ENCODE measurements at places on chromosomes 6 and 20.

DNA sequence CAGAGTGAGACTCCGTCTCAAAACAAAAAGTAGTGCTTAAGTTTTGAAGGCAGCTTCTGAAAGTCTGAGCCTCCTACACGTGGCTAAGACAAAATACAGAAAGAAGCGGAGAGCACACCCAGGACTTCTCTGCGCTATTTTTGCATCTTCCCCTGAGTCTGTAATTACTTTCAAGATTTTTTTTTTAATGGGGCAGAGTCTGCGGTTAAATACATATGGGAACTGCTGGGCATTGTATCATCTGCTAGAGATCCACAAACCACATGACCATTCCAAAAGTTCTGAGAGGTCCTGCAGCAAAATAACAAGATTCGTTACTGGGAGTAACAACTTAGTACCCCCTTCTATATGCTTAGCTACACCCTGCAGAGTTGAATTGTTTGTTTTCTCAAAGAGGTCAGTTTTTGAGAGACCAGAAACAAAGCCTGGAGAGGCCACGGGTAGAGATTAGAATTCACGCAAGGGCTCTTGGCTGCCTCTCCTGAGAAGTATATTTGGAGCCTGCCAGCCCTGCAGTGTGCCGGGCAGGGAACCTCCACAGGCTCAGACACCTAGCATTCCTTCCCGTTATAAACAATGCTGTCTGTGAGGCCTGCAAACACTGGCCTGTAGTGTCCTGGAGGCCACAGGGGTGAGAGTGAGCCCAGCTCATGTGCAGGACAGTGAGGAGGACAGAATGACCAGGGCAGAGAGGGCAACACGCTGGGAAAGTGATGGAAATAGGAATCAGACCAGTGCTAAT, 48.2 kb upstream of the FAM50B start:
- DNase-seq, result no peak

GRCh38 chr20:60144974-60145527, 186.8 kb downstream of the CDH26 start:
- no peak for DNase-seq

- DNase-seq, result no peak
Measured at GRCh38 chr6:91088976-91089375, 502.1 kb upstream of the MAP3K7 start.

GRCh38 chr6:41072836-41073202, at the start of gene NFYA:
NFYA (plus strand) TSS chr6:41072974; CDS start chr6:41079090, 6,116 bp downstream.
- DNase-seq, result no peak

DNA sequence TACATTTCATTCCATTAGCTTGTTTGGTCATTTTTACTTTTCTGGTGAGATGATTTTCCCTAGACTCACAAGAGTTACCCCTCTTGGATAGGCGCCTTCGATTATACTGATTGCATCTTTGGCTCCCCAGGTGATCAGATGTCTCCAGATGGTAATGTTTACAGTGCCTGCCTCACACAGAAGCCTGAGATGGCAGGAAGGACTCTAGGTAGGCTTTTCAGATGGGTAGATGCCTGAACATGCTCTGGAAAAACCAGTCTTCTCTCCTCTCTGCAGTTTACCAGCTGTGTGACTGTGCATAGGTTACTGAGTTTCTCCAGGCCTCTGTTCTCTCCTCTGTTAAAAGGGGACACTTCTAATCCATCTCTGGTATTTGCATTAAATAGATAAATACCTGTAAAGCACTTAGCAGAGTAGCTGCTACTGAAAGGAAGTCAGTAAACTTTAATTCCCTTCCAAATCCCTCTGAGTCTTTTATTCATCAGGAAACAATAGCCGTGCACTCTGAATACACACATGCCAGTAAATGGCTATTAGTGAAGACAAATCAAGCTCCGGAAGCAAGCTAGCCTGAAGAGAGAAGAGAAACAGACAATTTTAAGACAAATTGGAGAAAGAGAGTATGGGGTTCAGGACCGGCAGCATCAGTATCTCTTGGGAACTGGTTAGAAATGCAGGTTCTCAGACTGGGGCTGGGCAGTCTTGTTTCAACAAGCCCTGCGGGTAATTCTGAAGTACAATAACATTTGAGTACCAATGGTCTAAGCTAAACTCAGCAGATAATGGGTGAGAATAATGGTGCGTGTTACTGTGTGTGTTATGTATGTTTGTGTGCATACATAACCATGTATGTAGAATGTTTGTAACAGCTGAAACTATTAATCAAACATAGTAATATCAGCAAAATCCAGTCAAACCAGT, 139.4 kb downstream of the UST start:
- DNase-seq, result no peak

- peak; percentile 7 for DNase-seq
Measured at GRCh38 chr6:132683543-132683942, 24.6 kb upstream of the TAAR1 start.

- DNase-seq, result peak; percentile 58
Measured at GRCh38 chr6:62150048-62150663, 135.9 kb downstream of the KHDRBS2 start.

DNA sequence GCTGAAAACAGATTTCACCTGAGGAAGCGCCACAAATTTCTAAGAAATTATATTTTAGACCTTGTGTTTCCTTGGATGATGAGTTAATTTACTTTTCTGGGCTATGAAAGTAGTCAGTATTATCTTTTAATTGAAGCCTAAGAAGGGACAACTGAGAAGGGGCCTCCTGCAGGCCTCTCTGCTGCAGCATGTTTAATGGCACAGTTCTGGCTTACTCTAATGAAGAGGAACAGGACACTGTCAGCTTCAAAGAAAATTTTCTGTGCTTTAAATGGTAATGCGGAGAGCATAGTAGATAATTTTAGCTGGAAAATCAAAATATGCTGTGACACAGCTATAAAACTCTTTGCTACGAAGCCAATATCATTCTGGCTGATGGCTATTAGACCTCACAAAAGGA, 167.4 kb downstream of the HDGFL1 start:
- DNase-seq, result no peak

GRCh38 chr6:119148098-119148824, 69.8 kb upstream of the FAM184A start:
- DNase-seq, result peak; percentile 67

GRCh38 chr6:27757307-27757706, 154.9 kb downstream of the OR2B2 start:
- DNase-seq, result no peak

DNA sequence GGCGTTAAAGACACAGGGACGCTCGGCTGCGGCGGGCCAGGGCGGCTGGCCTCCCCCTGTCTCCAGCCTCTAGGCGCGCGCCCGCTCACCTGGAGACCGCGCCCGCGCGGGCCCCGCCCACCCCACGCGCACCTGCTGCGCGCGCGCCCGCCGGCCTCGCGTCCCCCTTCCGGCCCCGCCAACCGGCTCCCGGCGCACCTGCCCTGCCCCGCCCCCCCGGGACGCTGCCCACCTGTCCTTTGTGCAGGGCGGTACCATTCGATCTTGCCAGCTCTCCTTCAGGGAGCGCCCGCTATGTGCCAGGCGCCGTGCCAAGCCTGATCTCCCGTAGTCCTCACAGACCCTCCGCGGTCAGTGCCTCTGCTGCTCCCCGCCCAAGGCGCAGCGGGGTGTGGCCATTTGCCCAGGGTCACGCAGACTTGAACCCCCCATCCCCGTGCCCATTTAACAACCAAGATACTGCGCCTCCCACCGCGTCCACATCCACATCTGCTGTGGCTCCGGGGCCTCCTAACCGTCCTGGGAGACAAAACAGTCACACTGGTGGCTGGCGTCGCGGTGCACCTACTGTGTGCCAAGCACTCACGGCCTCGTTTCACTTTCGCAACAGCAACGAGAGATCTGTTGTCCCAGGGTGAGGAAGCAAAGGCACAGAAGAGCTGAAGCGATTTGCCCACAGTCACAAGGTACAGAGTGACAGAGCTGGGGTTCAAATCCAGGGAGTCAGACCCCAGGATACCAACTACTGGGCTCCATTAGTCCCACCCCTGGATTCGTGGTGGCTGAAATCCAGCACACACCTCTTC, 48.1 kb downstream of the NOL4L start:
- DNase-seq, result peak; percentile 51

GRCh38 chr6:109238396-109238795, 143.1 kb downstream of the CEP57L1 start:
- no peak for DNase-seq

DNA sequence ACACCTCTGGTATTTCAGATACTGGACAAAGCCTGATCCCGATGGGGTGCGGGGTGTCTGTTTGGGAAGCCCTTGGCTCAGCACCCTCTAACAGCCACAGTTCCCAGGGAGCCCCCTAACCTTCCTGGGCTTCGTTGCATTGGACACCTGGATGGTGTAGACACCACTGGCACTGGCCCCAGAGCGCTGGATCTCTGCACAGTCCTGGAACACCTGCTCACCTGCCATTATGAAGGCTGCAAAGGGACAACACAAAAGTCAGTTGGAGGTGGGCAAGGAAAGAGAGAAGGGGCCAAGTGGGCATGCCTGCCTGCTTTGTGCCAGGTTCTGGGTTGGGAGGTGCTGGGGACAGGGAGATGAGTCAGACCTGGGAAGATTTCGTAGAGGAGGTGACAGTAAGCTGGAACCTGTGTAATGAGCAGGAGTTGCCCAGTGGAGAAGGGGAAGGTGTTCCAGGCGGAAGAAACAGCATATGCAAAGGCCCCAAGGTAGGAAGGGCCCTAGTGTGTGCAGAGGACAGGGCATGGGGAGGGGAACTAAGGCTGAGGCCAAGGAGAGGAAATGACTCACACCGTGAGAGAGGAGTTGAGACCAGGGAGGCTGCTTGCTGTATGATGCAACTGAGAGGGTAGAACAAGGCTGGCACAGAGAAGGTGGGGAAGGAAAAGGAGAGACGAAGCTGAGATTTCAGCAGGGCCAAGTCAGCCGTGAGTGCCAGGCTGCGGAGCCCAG, 34.9 kb downstream of the ANGPT4 start:
- DNase-seq, result peak; percentile 72

DNA sequence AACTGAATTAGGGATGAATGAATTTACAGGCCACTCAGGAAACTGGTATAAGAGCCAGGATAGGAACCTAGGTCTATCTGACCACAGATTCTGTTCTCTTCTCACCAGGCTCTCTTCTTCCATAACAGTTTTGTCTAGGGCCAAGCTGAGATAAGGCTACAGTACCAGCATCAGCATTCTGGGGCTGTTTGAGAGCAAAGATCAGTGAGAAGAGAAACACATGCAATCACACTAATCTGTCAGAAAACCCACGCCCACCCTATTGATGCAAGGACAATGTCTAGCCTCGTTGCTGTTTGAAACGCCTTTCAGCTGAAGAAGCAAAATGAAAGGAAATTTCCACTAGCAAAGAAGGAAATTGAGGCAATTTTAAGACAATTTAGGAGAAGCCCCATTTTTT, 137.7 kb downstream of the LCA5 start:
- DNase-seq, result no peak

GRCh38 chr20:1618479-1618878, 1.3 kb downstream of the SIRPB1 start:
- peak; percentile 56 for DNase-seq

GRCh38 chr20:53284696-53285095, 308.9 kb downstream of the ZNF217 start:
- DNase-seq, result no peak
